ENCODE measurements at places on chromosomes 7 and 10. TPM values are rescaled to one million over a fixed set of nuclear protein-coding genes. Genes with fewer than 3 reads are reported as not detected.

GPC2 gene
- total RNA-seq, result 2.1 TPM

TAS2R3 gene
- 1.0 TPM for total RNA-seq

CHRM2 gene
- total RNA-seq, result not detected

WEE2 gene
- 0.14 TPM for total RNA-seq

FAM237B gene
- total RNA-seq, result not detected

ERLIN1 gene
- total RNA-seq, result 89.9 TPM

GIMAP8 gene
- not detected for total RNA-seq
